ENCODE measurements at places on chromosomes 7 and 10.

- DNase-seq = no peak
Measured at GRCh38 chr10:86944031-86944419, 13.4 kb downstream of the MMRN2 start.

DNA sequence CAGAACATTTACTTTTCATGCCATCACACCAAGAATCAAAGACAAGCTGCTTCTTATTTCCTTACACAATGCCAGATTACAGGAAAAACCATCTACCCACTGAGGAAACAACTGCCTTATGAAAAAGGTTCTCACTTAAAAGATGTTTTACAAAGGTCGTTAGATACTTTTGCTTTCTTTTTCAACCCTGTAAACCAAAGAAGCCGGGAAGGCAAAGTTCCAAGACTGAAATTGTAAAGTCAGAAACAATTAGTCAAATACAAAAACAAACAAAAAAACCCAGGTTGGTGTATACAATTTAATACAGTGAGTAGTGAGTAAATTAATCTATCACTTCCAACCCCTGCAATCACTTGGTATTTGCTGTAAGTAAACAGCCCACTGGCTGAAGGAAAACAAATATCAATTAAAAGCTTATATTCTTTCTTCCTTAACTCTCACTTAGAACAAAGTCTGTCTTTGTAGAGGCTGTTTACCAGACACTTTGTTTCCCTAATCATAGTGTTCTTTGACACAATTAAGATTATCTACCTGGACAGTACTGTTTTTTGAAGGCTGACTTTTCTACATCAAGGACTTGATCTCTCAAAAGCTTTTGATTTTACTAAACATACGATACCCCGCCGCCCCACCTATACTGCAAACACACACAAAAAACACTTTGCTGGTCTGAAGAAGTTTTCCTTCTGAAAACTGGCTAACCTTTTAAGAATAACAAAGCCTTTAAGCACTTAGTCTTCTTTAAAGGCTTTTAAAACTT lies 18.1 kb downstream of the ERLIN1 start:
- DNase-seq = no peak

GRCh38 chr7:25116621-25117020 lies 8.4 kb downstream of the CYCS start:
- DNase-seq = no peak

DNA sequence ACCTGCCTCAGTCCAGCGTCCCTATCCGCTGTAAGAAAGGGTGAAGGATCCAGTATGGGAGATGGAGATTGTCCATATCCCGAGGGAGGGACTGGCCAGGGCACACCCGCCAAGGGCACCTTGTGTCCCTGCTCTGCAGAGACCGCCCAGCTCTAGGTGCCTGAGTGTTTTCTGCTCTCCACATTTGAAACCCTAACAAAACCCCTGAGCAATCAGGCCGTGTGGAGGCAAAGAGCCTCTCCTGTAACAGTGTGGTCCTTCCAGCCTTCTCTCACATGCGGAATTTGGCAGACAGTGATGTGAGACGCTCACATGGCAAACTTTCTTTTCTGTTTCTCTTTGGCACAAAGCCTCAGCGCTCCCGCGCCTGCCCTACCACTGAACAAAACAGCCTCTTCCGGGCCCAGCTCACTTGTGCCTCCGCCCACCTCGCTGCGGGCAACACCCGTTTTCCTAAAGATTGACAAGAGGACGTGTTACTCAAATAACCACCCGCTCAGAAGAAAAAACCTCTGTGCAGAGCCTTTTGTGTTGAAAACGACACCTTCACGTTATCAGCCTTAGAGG lies 514.8 kb downstream of the DNAJB6 start:
- peak; percentile 61 for DNase-seq

DNA sequence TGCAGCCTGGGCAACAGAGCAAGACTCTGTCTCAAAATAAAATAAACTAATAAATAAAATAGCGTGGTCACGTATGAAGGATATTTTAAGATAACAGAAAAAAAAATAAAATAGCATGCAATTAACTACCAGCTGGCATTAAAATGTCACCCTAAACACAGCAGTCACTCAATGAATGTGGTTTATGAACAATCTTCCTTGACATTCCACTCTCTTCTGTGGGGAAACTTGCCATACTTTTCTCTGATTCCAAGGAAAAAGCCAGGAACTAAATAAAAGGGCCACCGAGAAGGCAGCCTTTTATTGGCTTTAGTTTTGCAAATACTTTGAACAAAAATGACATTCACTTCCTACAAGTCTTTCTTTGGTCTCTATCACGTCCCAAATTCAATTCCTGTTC lies 266.6 kb downstream of the PARD3 start:
- no peak for DNase-seq

GRCh38 chr7:39304178-39304577 lies 262.0 kb upstream of the YAE1 start:
- DNase-seq = no peak
